COR-L47 (cell line): ENCODE measurements at places on chromosomes 6 and 20.

- no peak for DNase-seq
These were observed 24.2 kb upstream of the MYMX start for GRCh38 chr6:44192428-44193041.

DNA sequence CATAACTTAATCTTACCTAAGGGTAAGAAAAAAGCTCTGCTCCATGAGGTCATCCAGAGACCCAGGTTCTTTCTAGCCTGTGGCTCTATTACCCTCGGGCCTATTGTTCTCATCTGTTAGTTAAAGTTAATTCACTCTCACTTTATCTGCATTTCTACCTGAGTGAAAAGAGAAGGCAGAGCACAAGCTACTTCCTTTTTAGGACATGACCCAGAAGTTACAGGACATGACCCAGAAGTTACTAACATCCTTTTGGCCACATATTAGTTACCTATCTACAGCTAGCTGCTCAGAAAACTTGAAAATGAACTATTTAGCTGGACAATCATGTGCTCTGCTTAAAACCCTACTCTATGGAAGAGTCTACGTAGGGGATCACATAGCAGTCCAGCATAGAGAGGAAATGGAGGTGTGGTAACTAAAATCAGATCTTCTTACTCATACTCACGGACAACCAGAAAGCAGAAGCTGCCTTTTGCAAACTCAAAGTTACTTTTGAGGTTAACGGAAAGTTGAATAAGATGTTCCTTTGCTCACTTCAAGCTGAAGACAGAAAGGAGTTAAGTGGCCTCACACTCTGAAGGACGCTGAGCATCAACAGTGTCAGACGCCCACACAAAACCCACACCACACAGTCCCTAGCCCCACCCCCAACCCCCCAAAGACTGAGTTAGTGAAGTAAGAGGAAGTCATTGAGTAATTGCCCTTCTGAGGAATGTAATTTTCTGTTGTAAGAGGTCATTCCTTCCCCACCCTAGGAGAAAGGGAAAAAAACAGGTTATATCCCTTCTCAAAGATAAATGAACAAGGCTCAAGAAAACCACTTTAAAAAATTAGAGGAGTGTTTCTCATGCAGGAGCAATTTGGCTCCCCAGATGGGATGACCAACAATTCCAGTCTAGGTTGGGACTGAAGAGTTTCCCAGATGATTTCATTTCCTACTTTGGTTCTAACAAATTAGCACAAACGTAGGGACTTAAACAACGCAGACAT is 45.9 kb upstream of the TAB2 start:
- DNase-seq, result no peak

DNA sequence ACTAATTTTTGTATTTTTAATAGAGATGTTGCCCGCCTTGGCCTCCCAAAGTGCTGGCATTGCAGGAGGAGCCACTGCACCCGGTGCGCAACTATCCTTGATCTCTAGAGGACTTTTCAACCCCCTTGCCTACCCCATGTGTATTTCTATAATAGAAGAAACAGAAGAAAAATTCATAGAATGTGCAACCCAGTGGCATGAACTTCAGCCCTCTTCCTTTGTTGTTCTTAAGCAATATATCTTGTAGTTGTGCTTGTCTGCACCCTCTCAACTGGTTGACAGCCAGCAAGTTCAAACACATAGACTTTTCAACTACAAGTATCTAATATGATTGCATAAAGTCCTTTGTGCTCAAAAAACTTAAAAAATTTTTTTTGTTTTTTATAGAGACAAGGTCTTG is 72.3 kb upstream of the NCOA3 start:
- no peak for DNase-seq

- no peak for DNase-seq
These were observed 7.3 kb downstream of the PTGIS start for GRCh38 chr20:49560646-49561045.

- DNase-seq, result no peak
These were observed 138.2 kb upstream of the SLC22A16 start for GRCh38 chr6:110614586-110614985.

GRCh38 chr6:10268111-10268510 is 146.8 kb downstream of the TFAP2A start:
- DNase-seq, result no peak

GRCh38 chr6:122268394-122268793 is 131.1 kb upstream of the HSF2 start:
- DNase-seq, result no peak
